Upper lobe of left lung (tissue), 6 donors: ENCODE measurements at places on chromosomes 2 and 18. TPM values are rescaled to one million over a fixed set of nuclear protein-coding genes. Genes with fewer than 3 reads are reported as not detected.

GRCh38 chr18:67281746-67282145 is 234.8 kb downstream of the DSEL start:
- no peak overlapping the region for H3K4me3 ChIP-seq
- DNase-seq, result no peak
- no peaks in the 10 kb centered on the region for H3K4me1 ChIP-seq
- H3K27ac ChIP-seq, result no peak overlapping the region

- H3K4me3 ChIP-seq, result no peak overlapping the region
- no peak overlapping the region for H3K27ac ChIP-seq
- H3K27me3 ChIP-seq, result no peaks in the 10 kb centered on the region
Observed at GRCh38 chr18:7196421-7196820, 34.5 kb upstream of the LRRC30 start.

The AMER3 gene
- total RNA-seq, result not detected

GRCh38 chr2:28182348-28182747 is 210.3 kb upstream of the FOSL2 start:
- H3K36me3 ChIP-seq, result no peaks in the 10 kb centered on the region
- H3K4me3 ChIP-seq, result no peak overlapping the region
